ENCODE measurements at places on chromosomes 6 and 20. TPM values are rescaled to one million over a fixed set of nuclear protein-coding genes. Genes with fewer than 3 reads are reported as not detected.

Gene CYP39A1
- polyA plus RNA-seq = 9.8 TPM

Gene RPS18
- polyA plus RNA-seq = 3,403 TPM

Gene RIPOR3
- 6.8 TPM for polyA plus RNA-seq

DNA sequence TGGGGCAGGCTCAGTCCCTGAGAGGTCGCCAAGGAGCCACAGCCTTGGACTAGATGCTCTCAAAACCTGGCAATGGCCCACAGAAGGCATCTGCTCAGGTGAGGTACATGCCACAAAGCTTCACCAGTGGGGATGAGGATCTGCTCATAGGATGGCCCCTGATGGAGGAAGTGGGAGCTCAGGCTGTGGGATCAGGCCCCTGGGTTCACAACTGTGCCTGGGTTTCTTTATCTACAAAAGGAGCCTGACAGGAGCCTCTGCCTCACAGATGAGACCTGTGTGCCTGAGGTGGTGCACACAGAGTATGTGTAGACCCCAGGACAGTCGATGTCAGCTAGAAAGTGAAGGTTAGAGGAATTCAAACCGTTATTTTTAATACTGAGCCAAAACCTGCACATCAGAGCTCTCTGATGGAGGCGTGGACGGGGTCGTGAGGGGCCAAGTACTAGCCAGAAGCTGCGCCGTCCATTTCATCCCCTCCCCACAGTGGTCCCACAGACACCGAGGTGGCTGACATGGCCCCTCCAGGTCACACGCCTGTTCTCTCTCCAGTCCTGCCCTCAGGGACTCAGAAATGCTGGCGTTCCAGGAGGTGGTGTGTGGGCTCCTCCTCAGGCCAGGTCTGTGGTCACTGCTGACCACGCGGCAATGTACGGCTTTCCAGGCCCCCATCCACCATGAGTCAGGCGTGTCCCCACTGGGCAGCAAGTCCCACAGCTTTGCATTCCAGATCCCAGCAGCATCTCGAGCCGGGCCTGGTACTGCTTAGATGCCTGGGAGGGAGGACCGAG lies 33.3 kb downstream of the NTSR1 start:
- no peak for DNase-seq

GRCh38 chr6:79413562-79414002 lies 123.6 kb downstream of the LCA5 start:
- DNase-seq = no peak

DNA sequence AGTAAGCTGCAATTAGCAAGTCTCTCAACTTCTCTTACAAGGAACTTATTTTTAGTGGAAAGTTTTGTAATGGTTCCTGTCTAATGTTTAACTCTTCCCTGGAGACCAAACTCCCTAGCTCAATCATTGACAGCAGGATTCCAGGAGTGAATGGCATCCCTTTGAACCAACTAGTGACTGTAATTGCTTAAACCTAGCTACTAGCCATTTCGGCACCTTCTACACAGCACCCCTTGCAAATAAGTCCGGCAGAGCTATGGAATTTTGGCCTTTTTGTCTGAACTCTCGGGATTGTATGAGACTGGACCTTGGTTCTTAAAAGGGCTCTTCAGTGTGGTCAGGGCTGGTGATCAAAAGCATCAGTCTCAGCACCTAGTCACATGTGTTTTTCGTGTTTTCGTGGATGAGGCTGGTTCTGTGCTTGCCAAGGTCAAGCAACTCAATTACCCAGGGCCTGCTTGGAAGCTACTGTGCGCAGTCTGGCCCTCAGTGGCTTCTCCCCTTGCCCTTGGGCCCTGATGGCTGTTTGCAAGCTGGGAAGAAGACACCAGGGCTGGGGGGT lies 135.3 kb upstream of the NEDD9 start:
- DNase-seq = peak; percentile 80

DNA sequence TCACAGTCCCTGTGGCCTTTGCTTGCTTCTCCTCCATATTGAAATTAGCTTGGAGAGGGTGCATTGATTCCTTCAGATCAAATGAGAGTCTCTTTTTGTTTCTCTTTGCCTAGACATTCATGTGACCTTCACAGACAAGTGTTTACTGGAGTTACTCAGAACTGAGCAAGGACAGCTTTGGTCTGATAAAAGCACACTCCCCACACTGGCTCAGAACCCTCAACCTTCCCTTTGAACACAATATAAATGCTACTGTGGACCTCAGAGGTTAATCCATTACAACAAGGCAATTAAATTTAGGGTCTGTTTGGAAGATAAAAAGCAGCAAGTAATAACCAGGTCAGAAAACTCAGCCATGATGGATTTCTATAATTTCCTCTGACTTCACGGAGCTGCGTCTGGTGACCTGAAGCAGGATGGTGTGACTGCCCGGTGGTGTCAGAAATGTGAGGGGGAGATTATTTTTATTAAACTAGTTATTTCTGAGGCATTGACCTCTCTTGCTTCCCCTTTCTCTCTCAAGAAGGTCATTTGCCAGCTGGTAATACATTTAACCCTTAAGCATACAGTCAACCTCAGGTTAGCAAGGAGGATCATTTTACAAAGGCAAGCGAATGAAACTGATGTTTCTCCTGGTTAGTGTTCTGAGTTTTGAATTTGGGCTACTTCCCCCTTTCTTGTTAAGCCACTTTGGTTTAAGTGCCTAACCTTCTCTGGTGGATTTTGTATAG lies 208.2 kb downstream of the CLIC5 start:
- DNase-seq = no peak

GRCh38 chr6:80636689-80637088 lies 530.2 kb downstream of the BCKDHB start:
- DNase-seq = no peak

DNA sequence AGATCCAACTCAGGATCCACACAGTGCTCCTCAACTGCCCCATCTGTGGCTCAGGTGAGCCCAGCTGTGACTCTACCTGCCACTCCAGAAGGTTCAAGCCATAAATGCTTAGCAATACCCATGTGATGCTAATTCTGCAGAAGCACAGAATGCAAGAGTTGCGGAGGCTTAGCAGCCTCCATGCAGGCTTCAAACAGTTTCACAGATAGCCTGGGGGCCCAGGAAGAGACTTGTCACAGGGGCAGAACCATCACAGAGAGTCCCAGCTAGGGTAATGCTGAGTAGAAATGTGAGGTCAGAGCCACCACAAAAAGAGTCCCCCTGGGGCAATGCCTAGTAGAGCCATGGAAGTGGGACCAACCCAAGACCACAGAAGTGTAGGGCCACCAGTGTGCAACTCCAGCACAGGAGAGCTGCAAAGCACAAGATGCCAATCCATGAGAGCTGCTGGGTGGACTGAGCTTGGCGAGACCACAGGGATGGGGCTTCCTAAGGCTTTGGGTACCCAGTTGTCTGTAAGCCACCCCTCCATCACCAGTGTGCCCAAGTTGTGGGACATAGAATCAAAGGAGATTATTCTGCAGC lies 283.9 kb downstream of the UBE3D start:
- DNase-seq = no peak

GRCh38 chr6:136383268-136383937 lies 93.8 kb upstream of the BCLAF1 start:
- DNase-seq = no peak
